ENCODE measurements at places on chromosomes 6 and 20.

DNA sequence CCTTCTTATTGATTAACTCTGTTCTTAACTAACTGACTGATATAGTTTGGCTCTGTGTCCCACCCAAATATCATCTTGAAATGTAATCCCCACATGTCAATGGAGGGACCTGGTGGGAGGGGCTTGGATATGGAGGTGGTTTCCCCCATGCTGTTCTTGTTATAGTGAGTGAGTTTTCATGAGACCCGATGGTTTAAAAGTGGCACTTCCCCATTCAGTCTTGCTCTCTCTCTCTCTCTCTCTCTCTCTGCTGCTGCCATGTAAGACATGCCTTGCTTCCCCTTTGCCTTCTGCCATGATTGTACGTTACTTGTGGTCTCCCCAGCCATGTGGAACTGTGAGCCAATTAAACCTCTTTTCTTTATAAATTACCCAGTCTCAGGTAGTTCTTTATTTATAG lies 81.8 kb upstream of the SPACA1 start:
- no peak for DNase-seq

- no peak for DNase-seq
Observed at GRCh38 chr6:70037445-70037844, 171.1 kb downstream of the COL19A1 start.

GRCh38 chr20:11718474-11719094 lies 199.1 kb upstream of the BTBD3 start:
- no peak for DNase-seq

DNA sequence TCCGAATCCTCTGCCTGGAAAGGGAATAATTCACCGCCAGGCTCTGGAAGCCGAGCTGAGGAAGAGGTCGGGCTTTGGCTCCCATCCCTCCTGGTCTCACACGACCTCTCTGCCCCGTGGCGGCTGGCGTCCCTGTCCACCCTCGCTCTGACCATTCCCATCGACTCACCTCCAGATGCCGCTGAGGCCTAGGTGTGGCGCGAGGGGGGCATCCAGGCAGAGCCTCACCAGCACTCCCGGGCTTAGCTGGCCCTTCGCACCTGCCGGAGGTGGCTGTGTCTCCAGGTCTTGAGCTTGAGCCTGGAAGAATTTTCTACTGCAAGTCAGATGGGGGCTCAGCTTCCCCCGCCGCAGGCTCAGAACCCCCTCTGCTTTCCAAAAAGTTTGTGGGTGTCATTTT lies 28.5 kb upstream of the SMOC2 start:
- no peak for DNase-seq

DNA sequence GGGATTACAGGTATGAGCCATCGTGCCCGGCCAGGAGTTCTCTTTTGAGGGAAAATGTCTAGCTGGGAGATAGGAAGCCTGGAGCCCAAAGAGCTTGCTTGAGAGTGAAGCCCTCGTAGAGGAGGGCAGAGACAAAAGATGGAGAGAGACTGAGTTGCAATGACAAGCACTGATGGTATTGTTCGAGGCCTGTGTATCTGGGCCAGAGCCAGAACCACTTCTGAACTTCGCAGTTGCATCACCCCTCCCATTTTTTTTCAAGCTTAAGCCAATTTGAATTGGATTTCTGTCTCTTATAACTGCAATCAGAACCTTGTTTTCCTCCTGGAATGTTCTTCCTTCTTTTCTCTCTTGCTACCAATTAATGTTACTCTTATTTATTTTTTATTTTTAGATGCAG lies 83.1 kb downstream of the KCNB1 start:
- DNase-seq, result no peak

GRCh38 chr20:32040142-32040953 lies 11.7 kb upstream of the HCK start:
- no peak for DNase-seq

GRCh38 chr6:30884521-30885480 lies 482 bp downstream of the DDR1 start:
- DNase-seq, result peak; percentile 83

GRCh38 chr20:24462460-24463010 lies 6.9 kb upstream of the SYNDIG1 start:
- DNase-seq, result no peak

- DNase-seq, result no peak
Observed at GRCh38 chr20:49685809-49686208, 27.9 kb downstream of the B4GALT5 start.

GRCh38 chr20:63980317-63980805 lies 571 bp upstream of the PRPF6 start:
- DNase-seq, result no peak

GRCh38 chr6:20069021-20069522 lies 143.2 kb downstream of the MBOAT1 start:
- no peak for DNase-seq

DNA sequence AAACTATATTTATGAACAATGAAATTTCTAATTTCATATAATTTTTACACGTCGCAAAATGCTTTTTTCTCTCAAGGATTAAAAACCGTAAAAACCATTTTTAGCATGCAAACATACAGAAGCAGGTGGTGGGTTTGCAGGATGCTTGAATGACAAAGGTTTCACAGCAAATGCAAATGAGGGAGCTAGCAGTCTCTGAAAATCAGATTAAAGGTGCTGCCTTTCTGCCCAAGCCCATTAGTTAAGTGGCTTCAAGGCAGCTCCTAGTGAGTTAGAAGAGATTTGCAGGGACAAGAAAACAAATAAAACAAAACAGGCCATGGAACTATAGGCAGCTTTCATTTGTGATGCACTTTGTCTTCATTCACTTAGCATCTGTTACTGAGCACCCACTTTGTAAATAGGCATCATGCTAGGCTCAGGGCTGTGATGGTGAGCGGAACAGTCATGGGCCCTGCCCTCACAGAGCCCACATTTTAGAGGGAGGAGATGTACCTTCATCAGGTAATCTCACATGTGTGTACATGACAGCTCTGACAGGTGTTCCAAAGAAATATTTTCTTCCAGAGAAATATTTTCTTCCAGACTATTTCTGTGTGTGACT lies 29.5 kb downstream of the NAPB start:
- no peak for DNase-seq

- DNase-seq, result no peak
Observed at GRCh38 chr6:42347456-42347855, 104.3 kb downstream of the TRERF1 start.

GRCh38 chr6:138682704-138683527 lies 90.7 kb upstream of the CCDC28A start:
- peak; percentile 65 for DNase-seq

- DNase-seq, result no peak
Observed at GRCh38 chr6:136501514-136501913, 48.7 kb downstream of the MAP7 start.

DNA sequence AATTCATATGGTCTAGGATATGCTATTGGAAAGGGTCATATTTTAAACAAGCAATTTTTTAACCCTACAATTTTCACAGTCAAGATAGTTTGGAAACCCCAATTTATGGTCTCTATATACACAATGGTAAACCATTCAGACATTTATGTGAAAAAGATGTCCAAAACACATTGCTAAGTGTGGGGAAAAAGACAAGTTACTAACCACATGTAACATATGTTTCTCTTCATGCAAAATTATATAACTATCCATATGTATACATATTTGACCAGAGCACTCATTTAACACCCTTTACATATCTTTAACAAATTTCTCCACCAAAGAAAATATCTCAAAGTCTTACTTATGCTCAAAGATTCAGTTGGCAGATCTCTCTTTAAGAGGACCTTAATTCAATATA lies 110.6 kb downstream of the RNGTT start:
- DNase-seq, result no peak

GRCh38 chr20:50794181-50794845 lies 548 bp upstream of the BCAS4 start:
- DNase-seq, result no peak

DNA sequence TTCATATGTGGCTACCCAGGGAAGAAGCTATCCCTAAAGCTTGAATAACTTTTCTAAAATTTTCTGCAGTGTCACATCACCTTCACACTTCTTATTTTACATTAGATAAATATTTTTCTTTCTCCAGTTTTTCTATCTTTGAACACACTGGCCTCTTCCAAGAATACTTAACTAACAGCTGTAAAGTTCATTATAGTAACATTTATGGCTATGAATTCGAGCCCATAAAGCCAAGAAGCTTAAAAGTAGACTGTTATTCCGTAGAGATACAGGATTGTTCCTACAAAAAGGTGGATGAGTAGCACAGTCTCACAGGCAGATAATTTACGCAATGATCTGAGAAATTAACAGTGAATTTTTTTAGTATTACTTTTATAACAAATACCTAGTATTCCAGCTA lies 55.7 kb upstream of the BMP5 start:
- no peak for DNase-seq

- DNase-seq, result no peak
Observed at GRCh38 chr20:904039-904545, 12.0 kb downstream of the ANGPT4 start.

DNA sequence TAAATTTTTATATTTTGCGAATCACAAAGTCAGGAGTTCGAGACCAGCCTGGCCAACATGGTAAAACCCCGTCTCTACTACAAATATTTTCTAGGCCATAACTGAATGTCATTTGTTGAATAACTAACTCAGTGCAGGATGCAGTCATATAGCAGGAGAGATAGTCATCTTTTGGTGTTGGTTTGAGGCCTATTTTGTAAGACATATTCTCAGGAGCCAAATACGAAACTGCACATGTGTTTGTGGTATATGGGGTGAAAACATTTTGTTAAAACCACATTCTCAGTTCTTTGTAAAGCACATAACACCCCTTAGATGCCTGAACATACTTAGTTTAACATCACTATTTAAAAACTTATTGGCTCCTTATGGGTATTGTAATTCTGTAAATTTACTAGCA lies 4.7 kb upstream of the ENPP5 start:
- DNase-seq, result no peak

DNA sequence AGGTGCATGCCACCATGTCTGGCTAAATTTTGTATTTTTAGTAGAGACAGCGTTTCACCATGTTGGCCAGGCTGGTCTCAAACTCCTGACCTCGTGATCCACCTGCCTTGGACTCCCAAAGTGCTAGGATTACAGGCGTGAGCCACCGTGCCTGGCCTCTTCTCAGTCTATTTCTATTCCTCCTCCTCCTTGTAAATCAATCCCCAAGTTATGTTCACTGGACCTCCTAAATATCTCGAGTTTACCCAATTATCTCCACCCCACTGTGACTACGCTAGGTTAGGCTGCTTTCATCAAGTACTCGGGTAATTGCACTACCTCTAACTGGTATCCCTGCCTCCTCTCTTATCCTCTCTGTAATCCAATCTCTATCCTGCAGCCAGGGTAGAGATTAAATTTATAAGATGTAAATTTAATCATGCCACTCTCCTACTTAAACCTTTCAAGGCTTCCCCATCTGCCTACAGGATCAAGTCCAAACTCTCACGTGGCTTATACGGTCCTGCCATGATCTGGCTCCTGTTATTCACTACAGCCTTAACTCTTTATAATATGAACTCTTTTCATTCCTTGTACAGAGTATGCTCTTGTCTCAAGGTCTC lies 837 bp upstream of the MAD2L1BP start:
- DNase-seq, result no peak

GRCh38 chr6:36555750-36556252 lies 8.5 kb upstream of the STK38 start:
- no peak for DNase-seq

DNA sequence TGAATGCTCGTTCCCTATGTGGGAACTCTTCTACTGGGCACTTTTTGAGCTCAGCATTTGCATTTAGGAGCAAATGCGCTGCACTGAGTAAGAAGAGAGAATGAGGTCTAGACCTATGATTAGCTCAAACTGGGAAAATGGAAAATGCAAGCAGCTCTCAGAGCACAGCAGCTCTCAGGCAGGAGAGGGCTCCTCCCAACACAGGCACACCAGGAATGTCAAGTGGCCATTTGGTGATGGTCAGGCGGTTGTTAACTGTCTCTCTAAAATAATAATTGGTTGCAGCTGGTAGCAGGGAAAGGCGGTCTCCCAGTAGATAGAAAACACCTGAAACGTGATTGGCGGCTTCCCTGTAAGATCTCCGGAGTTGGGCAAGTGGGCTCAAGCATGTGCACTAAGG lies 162.0 kb upstream of the ECI2 start:
- no peak for DNase-seq
